ENCODE measurements at places on chromosomes 4 and X.

DNA sequence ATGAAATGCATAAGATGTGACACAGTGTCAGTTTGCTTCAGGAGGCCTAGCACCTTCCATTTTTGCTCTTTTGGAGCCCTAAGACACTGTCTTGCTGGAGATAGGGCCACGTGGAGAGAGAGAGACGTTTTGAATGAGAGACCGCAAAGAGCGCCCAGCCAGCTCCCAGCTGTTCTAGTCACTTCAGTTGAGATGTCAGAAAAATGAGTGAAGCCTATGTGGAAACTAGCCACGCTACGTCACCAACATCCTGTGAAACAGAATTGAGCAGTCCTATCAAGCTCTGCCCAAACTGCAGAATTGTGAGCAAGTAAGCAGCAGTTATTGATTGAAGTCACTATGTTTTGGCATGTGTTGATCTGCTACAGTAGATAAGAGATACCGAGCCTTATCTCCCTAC lies 13.1 kb downstream of the GPR82 start:
- no peak for DNase-seq

DNA sequence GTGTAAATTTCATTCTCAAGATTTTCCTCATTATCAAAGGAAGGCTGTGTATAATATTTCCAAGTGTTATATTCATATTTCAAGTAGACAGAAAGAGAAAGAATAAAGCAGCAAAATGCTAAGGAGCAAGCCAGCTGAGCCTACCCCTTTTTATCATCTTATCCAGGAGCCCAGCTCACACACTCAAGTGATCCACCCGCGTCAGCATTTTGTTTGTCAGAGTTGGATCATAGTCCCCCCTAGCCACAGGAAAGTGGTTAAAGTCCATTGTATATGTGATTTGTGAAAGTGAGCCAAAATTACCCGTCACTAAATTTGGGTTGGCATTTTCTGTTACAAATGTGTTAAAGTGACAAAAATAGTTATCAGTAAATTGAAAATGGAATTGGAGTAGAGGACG lies 289.3 kb upstream of the CTSO start:
- no peak for DNase-seq

GRCh38 chrX:48834383-48834709 lies 1.1 kb downstream of the PCSK1N start:
- DNase-seq: no peak

GRCh38 chr4:57109847-57110639 lies at the start of gene IGFBP7:
TSS of gene IGFBP7 (minus strand) at chr4:57110385. CDS start at chr4:57110351, 34 bp downstream.
- DNase-seq: peak; percentile 53

GRCh38 chr4:4651811-4652755 lies 110.2 kb upstream of the STX18 start:
- no peak for DNase-seq

All from AG10803 (cell line).